ENCODE measurements at places on chromosomes 6 and 20.

DNA sequence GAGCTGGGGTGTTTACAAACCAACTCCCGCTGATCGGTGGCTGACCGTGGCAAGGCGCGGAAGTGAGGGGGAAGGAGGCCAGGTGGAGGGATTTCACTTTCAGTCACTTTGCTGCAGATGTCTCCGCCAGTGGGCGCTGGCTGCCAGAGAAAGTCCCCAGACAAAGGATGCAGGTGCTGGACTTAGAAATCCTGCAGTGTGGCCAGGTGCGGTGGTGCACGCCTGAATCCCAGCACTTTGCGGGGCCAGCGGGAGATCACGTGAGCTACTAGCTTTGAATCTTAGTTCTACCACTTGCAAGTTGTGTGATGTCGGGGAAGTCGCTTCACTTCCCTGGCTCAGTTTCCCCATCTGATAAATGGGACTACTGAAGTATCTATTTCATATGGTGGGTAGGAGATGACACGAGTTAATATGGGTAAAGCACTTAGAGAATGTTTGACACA lies 180.4 kb downstream of the ZNF217 start:
- peak; percentile 12 for DNase-seq

- peak; percentile 64 for DNase-seq
Measured at GRCh38 chr6:11494786-11495564, 42.6 kb upstream of the TMEM170B start.

DNA sequence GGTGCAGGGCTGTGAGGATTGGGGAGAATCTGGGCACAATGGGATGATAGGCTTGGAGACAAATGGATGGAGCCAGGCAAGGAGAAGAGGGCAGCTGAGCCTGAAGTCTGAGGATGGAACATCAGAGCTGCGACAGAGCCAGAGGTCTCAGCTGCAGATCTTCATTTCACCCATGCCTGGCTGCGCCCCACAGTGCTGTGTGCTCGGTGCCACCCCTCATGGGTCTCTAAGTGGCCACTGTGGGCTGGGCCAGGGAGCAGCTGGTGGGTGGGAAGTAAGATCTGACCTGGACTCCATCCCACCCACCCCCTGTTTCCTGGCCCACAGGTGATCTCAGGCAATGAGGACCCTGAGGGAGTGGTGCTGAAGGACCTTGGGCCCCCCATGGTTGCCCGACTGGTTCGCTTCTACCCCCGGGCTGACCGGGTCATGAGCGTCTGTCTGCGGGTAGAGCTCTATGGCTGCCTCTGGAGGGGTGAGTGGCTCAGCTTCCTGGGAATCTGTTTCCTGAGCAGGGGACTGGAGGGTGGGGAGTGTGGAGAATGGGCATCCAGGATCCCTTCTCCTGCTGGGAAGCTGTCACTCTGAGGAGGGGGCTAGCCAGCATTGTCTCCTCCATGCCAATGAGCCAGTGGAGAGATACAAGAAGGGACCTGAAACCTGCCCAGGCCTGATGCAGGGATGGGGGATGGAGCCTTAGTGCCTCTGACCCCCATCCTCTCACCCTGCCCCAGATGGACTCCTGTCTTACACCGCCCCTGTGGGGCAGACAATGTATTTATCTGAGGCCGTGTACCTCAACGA lies 6.5 kb downstream of the DDR1 start:
- no peak for DNase-seq

DNA sequence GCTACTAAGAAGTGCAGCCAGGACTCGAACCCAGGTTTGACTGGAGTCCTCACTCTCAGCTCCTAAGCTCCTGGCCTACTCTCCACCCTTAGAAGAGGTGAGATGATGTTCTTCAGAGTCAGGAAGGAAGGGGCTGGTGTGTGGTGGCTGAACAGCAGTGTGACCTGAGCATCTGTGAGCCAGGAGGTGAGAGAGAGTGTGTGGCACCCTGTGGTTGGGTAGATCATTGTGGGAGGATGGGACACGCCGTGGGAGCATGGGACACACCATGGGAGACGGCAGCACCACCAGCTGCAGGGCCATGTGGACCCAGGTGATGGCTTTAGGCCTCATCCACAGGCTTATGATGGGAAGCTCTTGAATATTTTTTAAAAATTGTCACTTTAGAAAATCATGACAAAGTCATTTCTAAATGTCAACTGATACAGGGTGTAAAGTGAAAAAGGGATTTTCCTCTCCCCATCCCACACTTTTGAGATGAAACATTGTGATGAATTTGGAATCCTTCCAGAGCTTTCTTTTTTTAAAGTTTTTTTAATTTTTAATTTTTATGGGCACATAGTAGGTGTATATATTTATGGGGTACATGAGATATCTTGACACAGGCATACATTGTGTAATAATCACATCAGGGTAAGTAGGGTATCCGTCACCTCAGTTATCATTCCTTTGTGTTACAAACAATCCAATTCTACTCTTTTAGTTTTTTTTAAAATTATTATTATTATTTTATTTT lies 31.6 kb downstream of the SRC start:
- no peak for DNase-seq

Data from Daoy (cell line).